KBM-7 (cell line): ENCODE measurements at places on chromosomes 4 and X.
A peak's percentile ranks its signal among the peaks of the same experiment; 100 is the strongest.

- peak; percentile 49 for DNase-seq
Measured at GRCh38 chrX:38175139-38175538, 45.5 kb downstream of the SRPX start.

GRCh38 chr4:159689526-159689925 lies 586.6 kb downstream of the RAPGEF2 start:
- no peak for DNase-seq

DNA sequence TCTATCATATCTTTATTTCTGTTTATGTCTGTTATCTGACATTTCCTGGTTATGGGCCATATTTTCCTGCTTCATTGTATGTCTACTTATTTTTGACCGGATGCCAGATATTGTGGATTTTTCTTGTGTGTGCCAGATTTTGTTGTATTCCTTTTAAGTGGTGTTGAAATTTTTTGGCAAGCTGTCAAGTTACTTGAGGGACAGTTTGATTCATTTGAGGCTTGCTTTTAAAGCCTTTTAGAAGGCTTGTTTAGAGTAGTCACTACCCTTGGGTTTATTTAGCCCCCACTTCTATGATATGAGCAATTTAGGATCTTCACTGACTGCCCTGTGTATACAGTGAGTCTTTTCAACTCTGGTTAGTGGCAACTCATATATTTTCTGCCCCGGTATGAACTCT lies 29.2 kb upstream of the NPY2R start:
- no peak for DNase-seq

DNA sequence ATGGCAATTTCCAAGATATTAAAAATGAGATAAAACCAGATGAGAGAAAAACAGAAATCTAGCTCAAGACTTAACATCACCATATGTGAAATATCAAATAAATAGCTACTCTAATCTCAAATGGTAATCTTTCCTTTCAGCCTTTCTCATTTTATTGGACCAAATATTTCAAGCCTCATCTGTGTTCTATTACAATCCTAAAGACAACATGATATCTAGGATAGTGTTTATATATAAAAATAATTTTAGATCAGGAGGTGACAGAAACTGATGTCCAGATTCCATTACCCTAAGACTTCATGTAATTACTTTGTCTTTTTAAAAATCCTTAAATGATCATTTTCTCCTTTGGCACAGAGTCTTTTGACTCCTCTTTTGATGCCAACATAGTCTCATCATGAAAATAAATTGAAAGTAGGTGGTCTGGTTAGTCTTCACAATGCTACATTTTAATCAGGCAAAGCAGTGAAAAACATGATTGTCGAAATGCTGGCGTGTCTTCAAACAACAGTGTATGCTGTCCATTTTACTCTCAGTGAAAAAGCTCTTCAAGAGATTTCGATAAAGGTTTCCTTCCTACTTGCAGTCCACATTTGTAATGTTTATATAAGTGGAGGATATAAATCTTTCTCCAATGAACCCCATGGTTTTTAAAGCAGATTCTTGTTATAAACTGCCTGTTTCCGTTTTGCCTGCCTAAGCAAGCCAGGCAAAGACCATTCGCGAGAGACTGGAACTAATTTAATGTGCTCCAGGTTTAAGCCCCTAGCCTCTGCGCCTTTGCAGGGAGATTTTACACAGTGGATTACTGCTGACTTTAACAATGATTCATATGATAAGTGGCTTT lies 169.8 kb downstream of the SCFD2 start:
- no peak for DNase-seq

DNA sequence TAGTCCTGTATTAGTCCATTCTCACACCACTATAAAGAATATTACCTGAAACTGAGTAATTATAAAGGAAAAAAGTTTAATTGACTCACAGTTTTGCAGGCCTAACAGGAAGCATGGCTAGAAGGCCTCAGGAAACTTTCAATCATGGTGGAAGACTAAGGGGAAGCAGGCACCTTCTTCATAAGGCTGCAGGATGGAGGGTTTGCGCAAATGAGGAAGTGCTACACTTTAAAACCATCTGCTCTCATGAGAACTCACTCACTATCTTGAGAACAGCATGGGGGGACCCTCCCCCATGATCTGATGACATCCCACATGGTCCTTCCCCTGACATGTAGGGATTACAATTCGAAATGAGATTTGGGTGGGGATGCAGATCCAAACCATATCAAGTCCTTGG lies 12.1 kb upstream of the MAGEA11 start:
- DNase-seq = peak; percentile 64

DNA sequence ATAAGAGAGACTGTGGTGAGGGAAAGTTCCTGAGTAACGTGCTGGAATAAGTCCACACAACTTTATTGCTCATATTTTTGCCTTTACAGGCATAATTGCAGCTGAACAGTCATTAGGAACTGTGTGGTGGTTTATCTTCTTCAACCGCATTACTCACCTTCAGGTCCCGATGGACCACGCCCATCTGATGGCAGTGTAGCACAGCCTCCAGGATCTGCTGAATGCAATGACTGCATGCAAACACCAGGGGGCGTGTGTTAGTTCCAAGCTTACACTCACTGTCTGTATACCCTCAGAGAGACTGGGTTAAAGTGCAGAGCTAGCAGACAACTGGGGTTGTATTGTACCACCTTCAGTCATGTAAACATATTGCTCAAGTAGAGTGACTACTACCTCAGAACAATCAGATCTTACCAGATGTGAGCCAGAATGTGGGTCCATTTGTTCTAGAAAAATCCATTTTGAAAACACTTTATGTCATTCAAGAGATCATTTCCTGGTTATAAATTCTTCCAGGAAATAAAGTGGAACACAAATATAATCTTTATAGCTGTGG lies 214.0 kb downstream of the CAMK2D start:
- DNase-seq = peak; percentile 84
